ENCODE measurements at places on chromosomes 2 and 18.

- DNase-seq: peak; percentile 32
Measured at GRCh38 chr2:224584785-224585210, 365 bp downstream of the CUL3 start.

- no peak for DNase-seq
Measured at GRCh38 chr2:127164761-127165538, 55.1 kb downstream of the CYP27C1 start.

DNA sequence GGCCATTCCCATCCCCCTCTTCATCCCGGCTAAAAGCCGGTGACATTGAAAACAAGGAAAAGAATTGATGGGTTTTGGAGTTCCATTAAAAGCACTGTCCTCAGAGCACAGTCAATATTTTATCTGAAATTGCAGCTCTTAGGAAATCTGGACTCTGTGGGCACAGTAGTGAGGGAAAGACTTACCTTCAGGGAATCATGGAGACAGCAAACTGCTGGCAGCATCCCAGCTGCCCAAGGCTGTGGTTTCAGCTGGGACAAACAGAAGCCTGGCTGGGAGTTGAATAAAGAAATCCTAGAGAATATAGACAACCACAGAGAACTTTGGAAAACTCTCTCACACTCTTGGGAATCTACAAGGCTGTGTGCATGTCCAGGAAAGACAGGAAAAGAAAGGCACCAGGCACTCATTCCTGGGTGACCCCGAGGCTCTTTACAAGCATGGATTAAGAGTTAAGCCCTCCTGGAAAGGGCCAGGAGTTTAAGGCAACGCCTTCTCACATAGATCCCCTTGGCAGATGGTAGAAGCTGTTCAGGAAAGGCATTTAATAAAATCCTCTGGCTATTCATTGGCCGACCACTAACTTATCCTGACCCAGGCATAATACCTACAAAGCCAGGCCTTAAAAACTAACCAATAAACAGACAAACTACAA, 255.1 kb downstream of the MYT1L start:
- no peak for DNase-seq

DNA sequence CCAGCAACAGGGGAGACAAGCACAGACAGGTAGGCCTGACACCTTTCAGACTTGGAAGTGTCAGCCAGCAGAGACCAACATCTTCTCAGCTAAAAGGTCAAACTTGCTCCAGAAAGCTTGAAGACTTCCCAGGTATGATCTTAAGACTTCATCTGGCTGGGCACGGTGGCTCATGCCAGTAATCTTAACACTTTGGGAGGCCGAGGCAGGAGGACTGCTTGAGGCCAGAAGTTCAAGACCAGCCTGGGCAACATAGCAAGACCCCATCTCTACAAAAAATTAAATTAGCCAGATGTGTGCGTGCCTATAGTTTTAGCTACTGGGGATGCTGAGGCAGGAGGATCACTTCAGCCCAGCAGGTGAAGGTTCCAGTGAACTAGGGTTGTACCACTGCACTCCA, 39.0 kb upstream of the SPRED2 start:
- DNase-seq: no peak

- no peak for DNase-seq
Measured at GRCh38 chr18:3455907-3456685, 6.1 kb downstream of the TGIF1 start.

DNA sequence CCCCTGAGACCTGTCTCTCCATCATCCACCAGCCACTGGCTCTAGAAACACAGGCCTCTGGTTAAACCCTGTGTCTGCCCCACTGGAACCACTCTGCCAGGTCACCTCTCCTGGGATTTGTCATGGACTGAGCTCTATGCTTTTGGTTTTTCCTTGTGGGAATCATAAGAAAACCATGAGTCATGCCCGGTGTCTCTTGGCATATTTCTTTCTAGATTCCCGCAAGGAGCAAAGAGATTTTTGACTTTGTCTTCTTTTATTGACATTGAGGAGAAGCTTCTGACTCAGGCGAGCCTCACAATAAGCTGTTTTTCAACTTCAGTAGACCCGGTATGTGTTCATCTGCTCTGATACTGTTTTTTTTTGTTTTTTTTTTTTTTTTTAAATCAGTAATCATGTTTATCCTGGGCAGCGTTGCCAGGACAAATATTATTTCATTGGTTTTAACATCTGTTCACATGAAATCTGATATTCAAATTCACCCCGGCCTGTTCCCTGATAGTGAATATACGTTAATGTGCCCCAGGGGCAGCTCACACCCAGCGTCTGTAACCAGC, 207.1 kb downstream of the ACKR3 start:
- DNase-seq: no peak

DNA sequence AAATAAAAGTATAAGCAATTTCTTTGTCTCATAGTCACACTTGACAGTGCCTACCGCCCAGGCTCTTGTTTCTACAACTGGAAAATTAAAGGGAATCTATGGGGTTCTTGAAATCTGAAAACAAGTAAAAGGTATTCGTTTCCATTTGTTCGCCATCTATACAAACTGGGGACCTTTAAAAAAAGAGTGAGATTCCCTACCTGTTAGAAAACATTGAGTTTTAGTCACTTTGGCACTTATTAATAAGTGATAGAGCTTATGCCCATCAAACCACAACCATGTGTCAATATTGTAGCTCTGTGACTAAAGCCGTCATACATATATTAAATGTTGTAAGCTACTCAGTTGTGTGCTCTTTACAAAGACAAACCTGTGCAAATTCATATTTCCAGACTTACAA, 13.2 kb downstream of the FN1 start:
- no peak for DNase-seq

- DNase-seq: no peak
Measured at GRCh38 chr2:217273162-217273561, 413.3 kb upstream of the TNP1 start.

DNA sequence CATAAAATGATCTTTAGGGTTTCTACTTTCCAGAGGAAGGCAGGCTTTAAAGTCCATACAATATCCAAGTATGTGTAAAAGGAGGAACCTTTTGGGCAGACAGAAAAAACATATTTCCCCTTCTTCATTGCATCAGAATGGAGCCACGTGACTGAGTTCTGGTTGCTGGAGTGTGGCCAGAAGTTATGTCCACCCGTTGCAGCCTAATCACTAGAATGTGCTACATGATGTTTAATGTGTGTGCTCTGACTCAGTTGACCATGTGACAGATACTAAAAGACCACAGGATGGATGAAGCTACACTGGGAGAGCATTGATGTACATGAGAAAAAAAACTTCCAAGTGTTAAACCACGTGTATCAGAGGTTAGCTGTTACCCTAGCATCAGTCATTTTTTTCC, 460.9 kb downstream of the RIT2 start:
- no peak for DNase-seq

- no peak for DNase-seq
Measured at GRCh38 chr18:59996370-59996966, 96.7 kb downstream of the PMAIP1 start.

DNA sequence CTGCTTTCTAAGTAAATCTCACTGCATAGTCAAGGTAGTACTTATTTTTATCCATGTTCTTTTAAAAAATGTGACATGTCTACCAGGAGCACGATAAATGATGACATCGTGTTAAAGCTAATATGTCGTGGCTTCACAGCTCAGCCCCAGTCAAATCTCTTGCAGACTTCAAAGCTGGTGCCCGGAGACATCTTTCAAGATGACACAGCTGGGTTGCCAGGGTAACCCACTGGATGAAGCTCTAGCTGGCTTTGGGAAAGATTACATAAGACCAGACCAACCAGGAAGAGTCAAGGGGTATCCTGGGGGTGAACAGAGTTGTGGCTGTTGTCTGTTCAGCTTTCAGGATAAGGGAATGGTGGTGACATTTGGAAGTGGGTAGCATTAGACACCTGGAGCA, 67.8 kb downstream of the VSNL1 start:
- no peak for DNase-seq

GRCh38 chr2:48844417-48845155, 89.1 kb upstream of the LHCGR start:
- no peak for DNase-seq

GRCh38 chr2:8177566-8177965, 504.3 kb upstream of the ID2 start:
- no peak for DNase-seq

GRCh38 chr2:221437056-221437455, 135.0 kb downstream of the EPHA4 start:
- no peak for DNase-seq

DNA sequence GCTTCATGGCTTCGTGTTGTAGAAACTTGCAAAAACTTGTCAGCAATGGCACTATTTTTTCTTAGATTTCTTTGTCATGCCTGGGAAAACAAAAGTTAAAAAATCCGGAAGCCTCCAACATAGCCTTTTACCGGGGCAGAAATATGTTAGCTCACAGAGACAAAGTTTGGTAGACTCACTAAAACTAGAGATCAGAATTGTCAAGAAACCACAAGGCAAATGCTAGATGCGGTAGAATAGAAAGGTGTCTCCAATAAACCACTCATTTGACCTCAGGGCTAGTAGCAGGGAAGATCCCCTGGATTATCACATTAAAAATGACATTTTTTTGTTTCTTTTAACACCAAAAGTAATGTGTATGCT, 405 bp downstream of the CASP10 start:
- no peak for DNase-seq

- no peak for DNase-seq
Measured at GRCh38 chr2:55489467-55490062, 30.0 kb upstream of the CFAP36 start.

DNA sequence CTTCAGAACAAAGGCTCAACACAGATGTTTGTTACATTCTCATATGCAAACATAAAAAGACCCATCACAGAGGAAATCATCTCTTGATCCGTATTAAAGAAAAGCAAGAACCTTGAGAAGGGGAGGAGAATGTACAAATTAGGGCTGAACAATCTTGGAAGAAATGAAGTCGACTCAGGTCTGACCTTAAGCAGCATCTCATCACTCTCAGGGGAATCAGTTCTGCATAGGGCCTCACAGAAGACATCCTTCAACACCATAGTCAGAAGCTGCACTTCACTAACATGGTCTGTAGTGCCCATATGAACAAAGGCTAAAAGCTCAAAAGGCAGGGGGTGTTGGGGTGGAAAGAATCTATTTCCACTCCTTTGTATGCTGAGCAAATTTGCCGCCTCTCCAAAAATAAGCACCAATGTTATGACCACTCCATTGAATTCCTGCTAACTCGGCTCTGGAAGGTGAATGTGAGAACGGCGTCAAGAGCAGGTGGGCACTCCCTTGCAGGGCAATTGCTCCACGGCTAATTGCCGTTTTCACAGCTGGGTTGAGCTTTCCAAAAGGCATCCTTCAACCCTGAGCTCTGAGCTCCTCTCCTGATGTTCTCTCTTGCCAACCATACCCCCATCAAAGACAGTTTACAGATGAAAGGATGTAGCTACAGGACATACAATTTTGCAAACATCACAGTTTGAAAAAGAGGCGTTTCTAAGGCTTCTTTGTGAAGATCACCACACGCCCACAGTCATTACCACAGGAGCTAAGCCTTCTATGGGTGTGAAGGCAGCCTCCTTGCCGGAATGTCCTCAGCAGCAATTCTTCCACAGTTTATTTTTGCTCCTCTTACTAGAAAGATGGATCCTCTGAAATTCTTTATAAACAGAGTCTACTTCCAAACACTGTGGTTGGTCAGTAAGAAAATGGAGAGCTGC, 10.0 kb downstream of the KLF7 start:
- no peak for DNase-seq

All from activated CD4-positive, alpha-beta T cell treated with anti-CD3 and anti-CD28 coated beads, Interleukin-2, amount 50 U/mL, for 24 hours (primary cell).